ENCODE measurements at places on chromosomes 1 and 21.

DNA sequence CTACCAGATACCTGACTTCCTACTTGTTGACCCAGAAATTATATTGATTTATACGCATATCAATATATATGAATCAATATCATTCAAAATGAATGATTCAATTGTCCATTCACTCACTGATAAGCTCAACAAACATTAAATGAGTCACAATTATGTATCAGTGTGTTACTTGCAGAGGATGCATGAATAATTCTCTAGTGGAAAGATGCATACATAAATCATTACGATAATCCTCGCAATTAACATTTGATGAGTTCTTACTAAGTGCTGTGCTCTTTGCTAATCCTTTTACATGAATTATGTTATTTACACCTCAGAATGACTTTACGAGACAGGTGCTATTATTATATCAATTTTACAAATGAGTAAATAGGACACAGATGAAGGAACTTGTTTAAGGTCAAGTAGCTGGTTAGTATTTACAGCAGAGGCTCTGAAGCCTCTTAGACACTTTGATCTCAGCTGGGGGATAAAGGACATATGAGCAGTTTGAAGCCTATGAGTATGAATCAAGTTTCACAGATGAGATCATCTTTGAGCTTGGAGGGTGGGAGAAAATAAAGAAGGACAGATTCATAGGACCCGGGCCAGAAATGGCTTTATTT, 112.8 kb upstream of the ADAMTS5 start:
- DNase-seq: no peak

- DNase-seq: peak; percentile 58
These were observed 80.4 kb upstream of the LPGAT1 start for GRCh38 chr1:211910913-211911485.

DNA sequence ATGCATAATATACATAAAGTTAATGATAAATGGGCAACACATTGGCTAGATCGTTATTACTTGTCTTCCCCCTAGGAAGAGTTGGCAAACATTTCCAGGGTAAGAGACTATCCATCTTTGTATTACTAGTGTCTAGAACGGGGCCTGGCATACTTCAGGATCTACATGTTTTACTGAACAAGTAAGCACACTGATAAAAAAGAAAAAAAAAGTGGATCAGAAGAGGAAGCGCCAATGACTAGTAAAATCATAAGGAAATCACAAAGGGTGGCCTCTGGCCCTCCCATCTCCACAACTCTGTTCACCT, 482 bp downstream of the TM2D1 start:
- no peak for DNase-seq

GRCh38 chr1:202056644-202057334, 46.4 kb downstream of the ELF3 start:
- no peak for DNase-seq

DNA sequence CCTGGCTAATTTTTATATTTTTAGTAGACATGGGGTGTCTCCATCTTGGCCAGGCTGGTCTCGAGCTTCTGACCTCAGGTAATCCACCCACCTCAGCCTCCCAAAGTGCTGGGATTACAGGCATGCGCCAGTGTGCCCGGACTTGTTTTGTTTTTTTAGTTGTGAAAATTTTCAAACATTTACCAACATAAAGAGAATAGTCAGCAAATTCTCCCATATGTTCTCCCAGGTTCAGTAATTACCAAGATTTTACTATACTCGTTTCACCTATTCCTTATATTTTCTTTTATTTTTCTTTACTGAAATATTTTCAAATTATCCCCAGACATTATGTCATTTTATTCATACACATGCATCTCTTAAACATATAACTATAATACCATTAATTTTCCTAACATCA, 218.1 kb upstream of the L1TD1 start:
- DNase-seq: no peak

- DNase-seq: no peak
These were observed 182.3 kb downstream of the SDCCAG8 start for GRCh38 chr1:243438146-243438545.

DNA sequence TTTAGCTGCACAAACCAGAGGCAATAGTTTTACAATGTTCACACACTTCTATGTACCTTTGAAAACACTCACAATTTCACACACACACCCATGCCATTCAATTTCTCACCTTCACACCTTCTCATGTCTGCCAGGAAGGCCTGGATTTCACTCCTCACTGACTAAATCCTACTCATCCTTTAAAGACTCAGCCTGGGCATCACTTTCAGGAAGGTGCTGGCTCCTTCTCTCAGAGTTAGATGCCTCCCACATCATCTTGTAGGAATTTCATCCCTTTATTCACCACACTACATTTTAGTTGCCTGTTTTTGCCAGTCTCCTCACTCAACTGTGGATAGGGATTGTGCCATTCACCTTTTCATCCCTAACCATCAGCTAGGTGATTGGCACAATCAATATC, 2.3 kb downstream of the IL20 start:
- DNase-seq: no peak

DNA sequence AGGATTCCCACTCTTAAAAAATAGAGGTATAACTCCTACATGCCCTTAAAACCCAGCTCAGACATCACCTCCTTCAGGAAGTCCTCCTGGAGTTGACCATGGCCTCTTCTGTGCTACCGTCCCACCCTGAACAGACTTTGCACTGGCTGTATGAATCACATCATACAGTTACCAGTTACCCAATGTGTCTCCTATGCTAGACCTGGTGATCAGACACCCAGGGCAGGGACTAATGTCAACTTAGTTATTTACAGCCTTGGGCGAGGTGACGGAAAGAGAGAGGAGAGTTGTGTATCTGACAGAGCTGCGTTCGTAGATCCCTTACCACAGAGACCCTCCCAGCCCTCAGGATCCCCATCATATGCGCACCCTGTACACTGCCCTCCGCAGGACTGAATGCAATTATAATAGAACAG, 72.7 kb downstream of the SLC66A1 start:
- DNase-seq: no peak

DNA sequence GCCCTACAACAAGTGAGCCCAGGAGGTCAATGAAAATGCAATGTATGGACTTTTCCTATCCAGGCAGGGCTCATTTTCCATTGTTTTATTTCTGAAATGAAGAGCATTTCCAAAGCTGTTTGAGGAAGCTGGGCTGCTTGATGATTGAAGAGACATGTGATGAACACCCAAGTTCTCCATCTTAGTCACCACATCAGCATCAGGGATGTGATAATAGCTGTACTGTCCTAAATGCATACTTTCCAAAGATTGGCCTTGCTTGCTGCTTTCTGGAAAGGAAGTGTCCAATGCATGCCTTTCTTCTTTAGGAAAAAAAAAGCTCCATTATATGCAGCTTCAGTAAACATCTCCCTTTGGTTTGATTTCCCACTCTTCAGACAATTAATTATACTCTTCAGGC, 425.9 kb upstream of the RUNX1 start:
- DNase-seq: peak; percentile 93

- no peak for DNase-seq
These were observed 560.2 kb upstream of the ZRANB2 start for GRCh38 chr1:71640998-71641397.

DNA sequence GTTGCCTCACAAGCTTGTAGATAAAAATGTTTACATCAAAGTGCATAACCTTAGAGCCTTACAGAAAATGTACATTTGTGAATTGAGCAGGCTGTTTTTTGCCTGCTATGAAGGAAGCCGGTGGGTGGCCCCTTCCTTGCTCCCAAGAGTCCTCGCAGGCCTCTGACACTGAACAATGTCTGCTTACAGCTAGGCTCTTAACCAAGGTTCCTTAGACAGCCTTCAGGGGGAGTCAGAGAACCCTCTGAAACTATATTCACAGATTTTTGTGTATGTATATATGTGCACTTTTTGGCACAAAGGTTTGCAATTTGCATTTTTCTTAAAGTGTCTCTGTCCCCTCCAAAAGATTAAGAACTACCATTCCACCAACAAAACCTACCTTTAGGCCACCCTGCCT, 282.6 kb downstream of the BARHL2 start:
- no peak for DNase-seq

GRCh38 chr1:72286401-72286800, 4.1 kb upstream of the NEGR1 start:
- DNase-seq: no peak

- no peak for DNase-seq
These were observed 181.6 kb downstream of the FCRL5 start for GRCh38 chr1:157370698-157371097.

- DNase-seq: no peak
These were observed 20.9 kb downstream of the ZBTB40 start for GRCh38 chr1:22472596-22472995.

- no peak for DNase-seq
These were observed 357.1 kb upstream of the POU3F1 start for GRCh38 chr1:38403667-38404066.

DNA sequence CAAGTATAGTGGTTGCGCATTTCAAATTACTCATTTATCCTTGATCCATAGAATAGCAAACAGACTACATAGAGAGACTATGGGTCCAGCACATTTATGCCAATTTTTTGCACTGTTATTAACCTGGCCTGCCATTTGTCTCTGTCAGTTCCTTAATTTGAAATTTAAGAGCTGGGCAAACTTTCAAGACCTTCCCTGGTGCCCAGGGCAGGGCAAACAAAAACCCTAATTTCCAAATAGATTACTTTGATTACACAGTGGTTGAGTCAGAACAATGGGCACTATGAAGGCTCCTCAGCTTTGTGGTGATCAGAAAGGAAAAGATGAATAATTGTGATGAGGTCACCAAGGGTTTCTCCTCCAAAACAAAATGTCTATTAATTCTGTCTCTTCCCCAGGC, 80.6 kb downstream of the TNFSF18 start:
- no peak for DNase-seq

GRCh38 chr1:6099787-6100765, 54.4 kb downstream of the KCNAB2 start:
- DNase-seq: no peak

GRCh38 chr1:206900149-206900548, 2.9 kb downstream of the IL24 start:
- DNase-seq: no peak

DNA sequence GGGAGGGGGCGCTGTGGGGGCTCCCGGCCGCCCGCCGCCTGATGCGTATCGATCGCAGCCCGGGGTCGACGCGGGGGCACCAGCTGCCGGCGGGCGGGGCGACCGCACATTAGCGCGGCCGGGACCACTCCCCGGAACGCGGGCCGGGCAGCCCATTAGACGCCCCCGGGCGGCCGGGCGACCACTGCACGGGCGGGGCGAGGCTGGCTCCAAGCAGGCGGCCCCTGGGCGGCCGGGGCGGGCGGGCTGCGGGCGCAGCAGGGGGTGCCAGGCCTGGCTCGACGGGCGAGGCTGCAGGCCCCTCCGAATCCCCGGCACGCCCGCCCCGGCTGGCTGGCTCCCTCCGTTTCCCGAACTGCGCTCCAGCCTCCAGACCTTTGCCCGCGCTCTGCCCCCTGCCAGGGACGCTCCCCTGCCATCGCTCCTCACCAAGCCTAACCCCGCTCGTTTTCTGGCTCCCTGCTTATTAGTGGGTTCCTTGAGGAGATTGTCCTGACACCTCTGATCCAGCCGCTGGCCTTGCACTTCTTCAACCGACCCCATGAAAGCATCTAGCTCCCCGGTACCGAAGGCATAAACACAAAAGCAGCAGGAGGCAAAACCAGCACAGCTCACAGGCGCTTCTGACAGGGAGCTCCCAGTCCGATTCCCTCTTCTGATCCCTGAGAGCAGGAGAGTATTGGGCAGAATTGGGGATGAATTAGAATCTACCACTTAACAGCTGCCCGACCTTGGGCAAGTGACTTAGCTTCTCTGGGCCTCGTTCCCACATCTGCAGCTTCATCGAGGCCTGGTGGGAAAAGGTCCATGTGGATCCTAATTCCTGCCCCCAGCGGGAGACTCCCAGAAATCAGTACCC, 92.6 kb upstream of the CASZ1 start:
- DNase-seq: no peak

- DNase-seq: no peak
These were observed 145.4 kb upstream of the C8B start for GRCh38 chr1:57111175-57111574.

DNA sequence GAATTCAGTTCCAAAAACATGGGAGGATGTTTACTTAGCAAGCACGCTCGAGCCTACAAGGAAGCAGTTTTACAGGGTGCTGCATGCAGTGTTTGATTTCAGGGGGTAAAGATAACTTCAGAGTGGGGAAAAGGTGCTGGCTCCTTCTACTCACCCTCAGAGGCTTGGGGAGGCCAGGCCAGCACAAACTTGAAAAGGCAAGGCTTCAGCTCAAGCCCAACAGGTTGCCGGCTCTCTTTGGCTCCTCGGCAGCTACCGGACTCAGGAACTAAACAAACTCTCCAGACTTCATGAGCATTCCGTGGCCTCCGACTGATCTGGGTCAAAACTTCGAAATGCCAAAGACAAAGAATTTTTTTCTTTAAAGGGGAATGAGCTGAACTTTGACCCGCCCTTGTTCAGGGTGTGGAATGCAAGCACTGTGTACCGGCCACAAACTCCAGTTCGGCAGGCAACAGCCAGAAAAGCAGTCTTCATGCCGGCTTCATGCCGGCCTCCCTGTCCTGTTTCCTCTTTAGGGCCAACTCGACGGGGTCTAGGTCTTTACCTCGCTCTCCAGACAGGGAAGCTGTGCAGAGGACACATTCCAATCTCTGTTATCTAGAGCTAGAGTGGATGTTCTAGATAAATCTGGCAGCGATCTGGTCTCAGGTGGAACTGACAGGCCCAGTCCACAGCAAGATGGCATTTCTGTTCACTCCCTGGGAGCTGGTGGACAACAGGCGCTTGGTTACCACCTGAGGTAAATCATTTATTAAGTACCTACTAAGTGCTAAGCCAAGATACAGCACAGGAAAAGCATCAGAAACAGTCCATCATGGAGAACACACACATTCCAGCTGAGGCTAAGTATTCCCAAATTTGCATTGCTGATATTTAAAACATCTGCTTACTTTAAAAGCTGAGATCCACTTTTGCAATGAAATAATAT, 75.0 kb downstream of the CD46 start:
- no peak for DNase-seq

DNA sequence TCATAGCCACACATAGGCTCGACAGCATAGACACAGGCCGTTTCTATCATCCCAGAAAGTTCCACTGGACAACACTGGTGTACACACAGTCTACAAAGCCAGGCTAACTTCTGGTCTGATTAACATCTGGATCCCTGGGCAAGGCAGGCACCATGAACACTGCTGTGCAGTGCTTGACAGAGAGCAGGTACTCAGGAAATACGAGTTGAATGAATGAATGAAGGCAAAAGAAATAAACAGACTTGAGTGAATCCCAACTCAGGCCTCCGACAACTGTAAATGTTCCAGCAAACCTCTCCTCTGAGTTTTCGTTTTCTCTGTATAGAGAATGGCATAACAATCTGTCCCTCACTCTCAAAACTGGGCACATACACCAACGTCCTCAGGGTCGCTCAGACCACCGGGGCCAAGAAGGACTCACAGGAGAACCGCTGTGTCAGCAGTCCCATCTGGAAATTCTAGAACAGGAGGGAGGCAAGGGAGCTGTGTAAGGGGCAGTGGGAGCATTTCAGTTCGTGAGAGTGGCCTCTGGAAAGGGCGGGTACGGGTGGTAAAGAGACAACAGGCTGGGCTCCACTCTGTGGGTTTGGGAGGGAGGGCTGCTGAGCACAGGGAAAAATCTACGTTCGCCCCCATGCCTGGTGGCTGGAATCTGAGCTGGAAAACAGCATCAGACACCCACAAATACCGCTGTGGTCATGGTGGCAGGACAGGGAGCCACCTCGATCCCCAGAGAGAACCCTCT, 15.1 kb upstream of the ECE1 start:
- no peak for DNase-seq

Measured in inflammatory macrophage (primary cell).